ENCODE measurements at places on chromosomes 1 and 21.

DNA sequence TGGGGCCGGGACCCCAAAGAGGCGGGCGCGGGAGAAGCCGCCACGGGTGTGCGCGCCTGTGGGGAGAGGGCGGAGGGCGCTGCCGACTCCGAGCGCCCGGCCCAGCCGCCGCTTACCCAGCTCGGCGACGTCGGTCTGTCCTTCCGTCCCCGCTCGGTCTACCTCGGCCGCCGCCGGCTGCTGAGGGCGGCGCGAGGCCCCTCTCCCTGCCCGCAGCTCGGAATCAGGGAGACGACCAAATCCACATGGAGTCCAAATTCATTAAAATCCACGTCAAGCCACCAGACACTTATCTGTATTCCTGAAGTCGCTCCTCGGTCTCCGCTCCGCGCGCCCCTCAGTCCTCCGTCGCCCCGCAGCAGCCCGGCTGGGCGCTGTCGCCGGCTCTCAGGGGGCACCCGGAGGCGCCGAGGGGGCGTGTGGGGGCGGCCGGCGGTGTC lies 637 bp downstream of the PLXNA2 start:
- DNase-seq: peak; percentile 27

DNA sequence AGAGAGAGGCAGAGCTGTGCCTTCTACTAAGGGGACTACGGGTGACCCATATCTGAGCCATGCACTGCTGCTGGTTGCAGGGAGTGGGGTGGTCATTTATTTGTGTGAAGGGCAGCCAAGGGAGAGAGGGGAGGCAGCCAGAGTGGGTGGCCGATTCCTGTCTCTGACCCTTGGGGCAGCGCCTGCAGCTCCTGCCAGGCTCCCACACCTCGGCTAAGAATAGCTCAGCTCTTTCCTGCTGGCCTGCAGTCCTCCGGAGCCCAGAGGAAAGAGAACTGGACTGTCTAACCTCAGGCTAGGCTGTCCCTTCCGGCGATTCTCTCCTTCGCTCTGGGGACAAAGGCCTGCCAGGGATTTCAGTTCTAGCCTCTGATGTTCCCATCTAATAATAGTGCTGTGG lies 11.6 kb upstream of the CD34 start:
- DNase-seq: no peak

DNA sequence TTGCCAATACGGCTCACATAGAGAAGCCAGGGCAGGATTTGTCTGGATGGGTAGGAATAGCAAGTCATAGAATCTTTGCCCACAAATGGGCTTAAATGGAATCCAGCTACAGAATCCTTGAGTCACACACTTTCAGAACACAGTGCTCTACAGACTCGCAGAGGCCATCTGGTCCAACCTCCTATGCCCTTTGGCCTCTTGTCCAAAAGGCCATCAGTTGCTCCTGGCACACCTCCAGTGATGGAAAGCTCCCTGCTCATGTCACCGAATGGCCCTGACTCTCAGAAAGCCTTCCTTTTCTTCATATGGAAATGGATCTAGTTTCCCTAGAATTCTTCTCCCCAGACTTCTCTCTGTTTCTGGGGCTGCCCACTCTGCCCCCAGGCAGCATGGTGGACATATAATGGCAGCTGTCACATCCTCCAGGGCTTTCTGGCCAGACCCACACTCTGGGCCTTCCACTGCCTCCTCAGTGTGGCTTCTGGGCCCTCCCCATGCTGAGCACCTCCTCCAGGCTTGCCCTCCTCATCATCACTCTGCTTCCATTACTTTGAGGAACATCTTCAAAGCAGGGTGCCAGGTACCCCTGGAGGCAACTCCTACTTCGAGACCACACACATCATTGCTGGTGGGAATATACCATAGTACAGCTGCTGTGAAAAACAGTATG lies 33.6 kb upstream of the TRABD2B start:
- DNase-seq: no peak

GRCh38 chr1:59071289-59071688 lies 225.6 kb upstream of the FGGY start:
- no peak for DNase-seq

DNA sequence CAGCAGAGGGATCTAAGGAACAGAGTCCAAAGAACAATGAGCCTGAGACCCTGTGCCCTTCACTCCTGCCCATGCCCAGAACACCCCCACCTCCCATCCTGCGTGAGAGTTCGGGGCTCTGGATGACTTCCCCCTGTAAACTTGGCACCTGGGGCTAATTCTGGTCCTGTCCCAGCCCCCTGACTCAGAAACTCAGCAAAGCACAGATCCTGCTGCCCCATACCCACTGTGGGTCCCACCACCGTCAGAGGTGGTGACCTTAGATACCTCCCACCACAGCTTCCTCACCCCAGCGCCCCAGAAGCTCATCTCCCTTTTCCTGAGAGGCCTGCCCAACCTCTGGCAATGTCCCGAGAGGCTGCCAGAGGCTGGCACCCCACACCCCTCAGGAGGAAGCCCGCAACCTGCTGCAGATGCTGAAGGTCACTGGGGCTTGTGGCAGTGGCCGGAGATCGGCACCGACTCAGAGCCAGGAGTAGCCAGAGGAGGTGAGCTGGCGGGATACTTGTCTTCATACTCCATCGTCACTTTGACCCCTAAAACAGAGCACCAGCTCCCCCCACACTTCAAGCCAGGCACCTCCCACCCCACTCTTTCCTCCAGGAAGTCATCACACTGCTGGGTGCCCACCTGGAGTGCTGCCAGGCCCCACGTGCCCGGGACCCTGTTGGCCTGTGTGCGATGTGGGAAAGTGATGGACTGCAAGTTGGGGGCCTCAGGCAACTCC lies 111.6 kb upstream of the IFFO2 start:
- no peak for DNase-seq

- no peak for DNase-seq
Measured at GRCh38 chr1:25913206-25913605, 7.0 kb upstream of the STMN1 start.

GRCh38 chr1:35524106-35524505 lies 33.1 kb downstream of the KIAA0319L start:
- DNase-seq: no peak

GRCh38 chr1:167273027-167273800 lies 52.5 kb downstream of the POU2F1 start:
- no peak for DNase-seq
